ENCODE measurements at places on chromosomes 6 and 20.

DNA sequence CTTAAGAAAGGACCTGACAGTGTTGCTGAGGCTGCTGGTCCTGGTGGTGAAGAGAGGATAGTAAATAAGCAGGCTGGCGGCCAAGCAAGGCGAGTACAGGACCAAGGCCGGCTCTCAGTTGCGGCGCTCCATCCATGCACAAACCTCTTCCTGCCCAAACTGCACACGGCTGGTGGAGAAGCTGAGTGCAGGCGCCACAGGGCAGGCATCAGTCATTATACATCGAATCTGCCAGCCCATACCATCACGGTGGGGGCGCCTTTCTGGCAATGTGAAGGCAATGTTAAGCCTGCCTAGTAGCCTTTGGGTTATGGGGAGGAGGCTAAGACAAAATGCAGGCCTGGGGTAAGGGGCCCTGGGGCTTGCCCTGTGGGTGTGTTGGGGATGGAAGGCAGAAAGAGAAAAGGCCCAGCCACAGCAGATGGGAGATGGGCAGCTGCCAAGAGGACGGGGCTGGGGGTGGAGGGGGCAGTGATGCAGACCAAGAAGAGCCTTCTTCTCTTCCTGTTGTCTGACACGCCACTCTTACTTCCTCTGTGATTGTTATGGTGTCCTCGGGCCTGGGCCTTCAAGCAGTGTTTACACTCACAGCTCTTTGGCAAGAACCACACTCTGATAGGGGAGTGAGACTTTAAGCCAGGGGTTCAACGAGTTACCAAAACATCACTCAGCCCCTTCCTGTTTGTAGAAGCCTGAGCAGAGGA lies 20.3 kb upstream of the KCNK16 start:
- DNase-seq, result no peak

GRCh38 chr6:147664092-147664491 lies 155.6 kb downstream of the SAMD5 start:
- no peak for DNase-seq

DNA sequence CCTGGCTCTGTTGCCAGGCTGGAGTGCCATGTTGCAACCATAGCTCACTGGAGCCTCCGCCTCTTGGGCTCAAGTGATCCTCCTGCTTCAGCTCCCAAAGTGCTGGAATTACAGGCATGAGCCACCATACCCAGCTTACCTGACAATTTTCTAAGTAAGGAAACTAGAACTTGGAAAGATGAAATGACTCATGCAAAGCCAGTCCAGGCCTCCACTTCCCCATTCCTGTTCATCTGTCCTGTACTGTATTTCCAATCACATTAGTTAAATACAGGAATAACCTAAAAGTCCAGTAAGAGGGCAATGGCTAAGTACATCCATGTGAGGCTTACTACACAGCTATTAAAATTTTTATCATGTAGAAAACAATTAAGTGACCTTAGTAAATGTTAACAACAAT lies 8.3 kb upstream of the ADGB start:
- no peak for DNase-seq

- DNase-seq, result no peak
Observed at GRCh38 chr6:16731478-16732051, 29.7 kb downstream of the ATXN1 start.

Measured in stimulated activated CD4-positive, alpha-beta T cell treated with anti-CD3 and anti-CD28 coated beads, Interleukin-2, amount 100 ng/mL, for 48 hours (primary cell).